Muscle of arm (tissue), 14 donors: ENCODE measurements at places on chromosomes 2 and 18. TPM values are rescaled to one million over a fixed set of nuclear protein-coding genes. Genes with fewer than 3 reads are reported as not detected.
A peak's percentile ranks its signal among the peaks of the same experiment; 100 is the strongest.

Gene OSBPL1A
- 67.6 TPM for polyA plus RNA-seq

Gene CD8B2
- not detected for polyA plus RNA-seq

Gene CTNNA2
- polyA plus RNA-seq: 3.7 TPM

Gene CROCC2
- polyA plus RNA-seq: 0.08 TPM

Gene EPB41L3
- 112 TPM for polyA plus RNA-seq

Gene ELP2
- polyA plus RNA-seq: 79.9 TPM

DNA sequence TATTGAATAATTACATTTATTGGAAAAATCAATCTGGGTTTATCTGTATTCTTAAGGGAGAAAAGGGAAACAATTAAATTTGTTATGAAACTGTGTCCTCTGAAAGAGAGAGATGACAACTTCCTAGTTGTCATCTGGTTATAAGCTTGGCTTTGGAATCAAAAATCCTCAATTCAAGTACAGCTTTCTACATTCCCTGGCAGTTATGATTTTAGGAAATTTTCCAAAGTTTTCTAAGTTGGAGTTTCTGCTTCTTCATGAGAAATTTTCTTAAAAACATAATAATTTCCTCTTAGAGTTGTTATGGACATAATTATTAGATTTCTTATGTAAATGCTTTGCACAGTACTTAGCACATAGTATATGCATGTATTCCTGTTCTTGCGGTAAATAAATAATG is 625.6 kb upstream of the SLC39A10 start:
- DNase-seq: peak; percentile 12

- no peak for DNase-seq
Measured at GRCh38 chr2:197308996-197309690, 1.4 kb downstream of the ANKRD44 start.

- no peak for DNase-seq
Measured at GRCh38 chr2:150742094-150742493, 254.6 kb upstream of the RND3 start.

DNA sequence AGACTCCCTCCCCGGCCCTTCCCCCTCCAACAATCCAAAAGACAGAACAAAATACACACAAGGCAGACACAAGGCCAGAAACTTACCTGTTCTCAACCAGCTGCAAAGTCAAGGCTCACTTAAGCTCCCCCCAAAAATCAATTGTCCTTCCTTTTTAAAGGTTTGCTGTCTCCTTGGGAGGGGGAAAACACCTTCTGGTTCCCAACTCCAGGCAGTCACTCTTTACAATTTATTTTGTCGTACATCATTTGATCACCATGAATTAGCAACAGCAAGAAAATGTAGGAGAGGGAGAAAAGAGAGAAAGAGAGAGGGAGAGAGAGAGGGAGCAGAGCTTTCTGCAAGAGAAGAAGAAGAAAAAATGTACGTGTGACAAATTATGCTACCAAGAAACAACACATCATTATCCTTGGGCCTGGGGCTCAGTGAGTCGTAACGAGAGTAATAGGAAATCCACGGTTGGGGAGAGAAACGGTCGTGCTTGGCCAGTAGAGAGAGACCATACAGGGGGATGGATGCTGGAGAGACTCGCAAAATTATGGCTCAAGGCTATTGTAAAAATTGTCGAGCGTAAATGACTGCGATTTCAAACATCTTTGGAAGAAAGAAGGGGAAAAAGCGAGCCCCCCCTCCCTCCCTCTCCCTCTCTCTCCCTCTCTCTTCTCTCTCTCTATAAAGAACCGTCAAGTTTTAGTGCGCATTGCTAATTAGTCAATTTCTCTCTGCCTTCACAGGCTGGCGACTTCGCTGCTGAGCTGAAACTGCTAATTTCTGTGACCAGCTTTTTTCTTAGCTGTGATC is at the start of gene KLHL14:
KLHL14 (minus strand) TSS at position 443 of the 801 bp plus-strand sequence. CDS start 2,432 bp downstream, outside the sequence.
- DNase-seq: no peak

GRCh38 chr2:160471950-160472349 is 21.7 kb downstream of the RBMS1 start:
- DNase-seq: peak; percentile 41

DNA sequence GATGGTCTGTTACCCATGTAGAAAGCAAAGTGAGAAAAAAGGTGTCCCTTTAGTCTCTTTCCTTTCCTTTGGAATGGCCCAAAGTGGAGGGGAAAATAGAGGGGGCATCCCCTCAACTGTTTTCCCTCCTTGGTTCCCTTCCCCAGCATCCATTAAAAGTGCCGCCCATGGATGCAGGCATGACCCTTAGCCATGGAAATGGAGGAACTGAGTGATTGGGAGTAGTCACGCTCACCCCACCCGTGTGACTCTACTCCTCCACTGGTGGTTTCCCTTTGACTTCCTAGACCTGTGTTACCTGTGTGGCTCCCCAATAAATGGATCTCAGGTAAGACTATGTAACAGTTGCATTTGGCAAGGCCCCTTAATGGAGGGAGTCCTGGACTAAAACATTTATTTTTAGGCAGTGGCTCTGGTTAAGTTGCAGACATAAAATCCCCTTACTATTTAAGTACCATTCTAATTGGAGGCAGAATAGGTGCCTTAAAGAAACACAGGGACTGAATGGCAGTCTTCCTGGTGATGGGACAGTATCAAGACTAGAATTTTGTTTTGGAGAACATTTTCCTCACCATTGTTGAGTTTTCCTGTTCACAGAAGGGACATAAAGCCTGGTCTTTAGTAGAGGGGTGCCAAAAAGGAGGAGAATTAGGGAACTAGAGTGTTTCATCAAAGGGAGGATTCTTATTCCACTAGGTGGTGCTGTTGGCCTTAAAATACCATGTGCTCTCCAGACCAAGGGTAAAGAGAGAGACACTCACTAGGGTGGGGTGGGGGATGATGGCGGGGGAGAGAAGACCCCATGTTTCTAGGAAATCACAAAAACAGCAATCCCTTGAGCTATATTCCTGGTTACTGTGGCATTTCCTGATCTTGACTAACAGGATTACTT is 25.7 kb upstream of the PLA2R1 start:
- no peak for DNase-seq

- DNase-seq: no peak
Measured at GRCh38 chr18:68275616-68276015, 439.3 kb downstream of the TMX3 start.

DNA sequence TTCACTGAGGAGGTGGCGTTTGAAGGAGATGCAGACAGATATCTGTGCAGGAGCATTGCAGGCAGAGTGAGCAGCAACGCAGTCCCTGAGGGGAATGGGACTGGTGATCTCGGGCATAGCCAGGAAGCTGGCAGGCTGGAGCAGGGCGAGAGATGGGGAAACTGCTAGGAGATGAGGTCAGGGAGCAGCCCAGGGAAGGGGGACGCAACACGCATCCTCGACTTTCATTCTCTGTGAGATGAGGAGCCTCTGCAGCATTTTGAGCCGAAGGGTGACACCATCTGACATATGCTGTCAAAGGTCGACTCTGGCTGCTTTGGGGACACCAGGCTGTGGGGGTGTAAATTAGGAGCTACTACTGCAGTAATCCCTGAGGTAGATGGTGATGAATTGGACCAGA is 4.3 kb upstream of the CHRNA1 start:
- no peak for DNase-seq

- DNase-seq: no peak
Measured at GRCh38 chr2:21420553-21421335, 297.0 kb downstream of the TDRD15 start.

- no peak for DNase-seq
Measured at GRCh38 chr2:187168720-187169713, 279.0 kb downstream of the CALCRL start.

DNA sequence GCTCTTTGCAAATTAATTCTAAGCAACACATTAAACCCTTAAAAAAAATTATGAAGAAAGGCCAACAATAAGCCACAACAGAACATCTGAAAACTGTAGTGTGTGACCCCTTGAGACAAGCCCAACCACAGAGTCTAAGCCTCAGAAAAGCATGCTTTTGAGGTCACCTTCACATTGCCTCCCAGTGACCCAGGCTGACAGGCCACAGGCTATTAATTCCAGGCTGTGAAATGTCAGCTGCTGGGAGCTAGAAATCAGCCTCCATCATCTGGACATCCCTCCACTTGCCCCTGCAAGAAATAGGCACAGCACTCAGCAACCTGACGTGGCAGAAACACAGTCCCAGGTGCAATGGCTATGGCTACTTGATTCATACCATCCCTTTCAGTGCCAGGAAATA is 179.4 kb upstream of the ZFP36L2 start:
- DNase-seq: no peak

DNA sequence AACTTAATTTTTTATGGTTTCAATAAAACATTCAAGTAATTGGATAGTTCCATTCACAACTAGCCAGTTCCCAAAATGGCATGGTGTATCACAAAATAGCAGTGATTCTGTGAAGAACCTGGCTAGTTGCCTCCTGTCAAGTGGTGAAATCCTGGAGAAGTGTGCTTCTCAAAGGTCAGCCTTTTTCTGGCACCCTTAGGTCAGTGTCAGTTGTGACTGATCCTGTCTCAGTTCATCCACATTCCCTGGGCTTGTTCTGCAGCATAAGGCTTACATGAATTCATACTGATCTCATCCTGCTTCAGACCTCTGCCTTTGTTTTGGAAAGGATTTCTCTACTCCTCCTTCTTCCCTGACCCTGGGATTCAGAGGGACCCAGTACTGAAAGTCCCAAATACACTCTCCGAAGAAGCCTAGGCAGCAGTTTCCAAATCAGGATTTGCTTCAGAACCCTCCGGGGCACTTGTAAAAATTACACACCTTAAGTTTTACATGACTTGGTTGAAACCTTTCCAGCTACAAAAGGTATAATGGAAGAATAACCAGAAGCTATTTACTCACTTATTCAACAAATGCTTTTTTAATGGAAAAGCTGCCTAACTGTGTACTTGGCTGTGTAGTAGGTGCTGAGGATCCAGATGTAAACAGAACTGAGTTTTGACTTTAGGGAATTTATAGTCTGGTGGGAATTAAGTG is 11.0 kb downstream of the MAP3K20 start:
- no peak for DNase-seq

- DNase-seq: no peak
Measured at GRCh38 chr18:79510046-79510685, 114.4 kb downstream of the NFATC1 start.

DNA sequence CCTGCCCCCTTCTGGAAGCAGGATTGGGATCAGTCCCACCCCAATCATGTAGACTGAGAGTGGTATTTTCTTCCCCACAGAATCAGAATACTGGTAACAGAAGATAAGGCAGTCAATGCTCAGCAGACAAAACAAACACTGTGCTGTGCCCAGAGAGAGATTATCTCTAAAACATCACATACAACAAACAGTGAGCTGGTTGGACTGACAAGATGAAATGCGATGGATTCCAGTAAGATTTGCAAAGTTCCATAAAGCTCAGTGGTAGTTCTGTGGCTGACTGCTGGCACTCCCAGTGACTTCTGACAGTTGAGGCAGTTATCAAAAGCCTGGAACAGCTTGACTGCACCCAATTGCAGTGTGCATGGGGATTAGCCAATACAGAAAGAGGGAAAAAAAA is 311.5 kb upstream of the MGAT5 start:
- DNase-seq: no peak

DNA sequence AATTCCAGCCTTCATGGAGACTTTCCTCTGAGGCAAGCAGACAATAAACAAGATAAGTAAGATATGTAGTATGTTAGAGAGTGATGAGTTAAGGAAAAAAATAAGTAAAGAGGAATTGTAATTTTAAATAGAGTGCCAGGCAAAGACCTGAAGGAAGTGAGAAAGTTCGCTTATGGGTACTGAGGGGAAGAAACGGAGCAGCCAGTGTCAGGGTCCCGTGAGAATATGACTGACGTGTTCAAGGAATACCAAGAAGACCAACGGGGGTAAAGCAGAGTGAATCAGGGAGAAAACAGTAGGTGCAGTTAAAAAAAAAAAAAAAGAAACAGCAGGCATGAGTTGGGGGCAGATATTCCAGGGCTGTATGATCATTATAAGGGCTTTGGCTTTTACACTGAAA is 45.1 kb downstream of the ARHGEF33 start:
- no peak for DNase-seq

DNA sequence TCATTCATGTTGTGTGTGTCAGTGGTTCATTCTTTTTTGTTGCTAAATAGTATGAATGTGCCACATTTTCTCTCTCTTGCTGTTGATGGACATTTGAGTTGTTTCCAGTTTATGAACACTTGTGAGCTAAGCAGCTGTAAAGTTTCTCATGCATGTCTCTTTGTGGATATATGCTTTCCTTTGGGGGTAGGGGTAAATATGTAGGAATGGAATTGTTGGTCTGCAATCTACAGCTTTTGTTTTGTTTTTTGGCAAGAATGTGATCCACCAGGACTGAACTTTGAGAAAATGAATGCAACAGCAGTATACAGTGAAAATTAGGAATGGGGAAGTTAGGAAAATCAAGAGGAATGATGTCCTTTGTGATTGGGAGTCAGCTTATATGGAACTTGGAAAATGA is 226.3 kb downstream of the CDCA7 start:
- no peak for DNase-seq

- DNase-seq: no peak
Measured at GRCh38 chr18:51162617-51163016, 34.9 kb downstream of the MEX3C start.

DNA sequence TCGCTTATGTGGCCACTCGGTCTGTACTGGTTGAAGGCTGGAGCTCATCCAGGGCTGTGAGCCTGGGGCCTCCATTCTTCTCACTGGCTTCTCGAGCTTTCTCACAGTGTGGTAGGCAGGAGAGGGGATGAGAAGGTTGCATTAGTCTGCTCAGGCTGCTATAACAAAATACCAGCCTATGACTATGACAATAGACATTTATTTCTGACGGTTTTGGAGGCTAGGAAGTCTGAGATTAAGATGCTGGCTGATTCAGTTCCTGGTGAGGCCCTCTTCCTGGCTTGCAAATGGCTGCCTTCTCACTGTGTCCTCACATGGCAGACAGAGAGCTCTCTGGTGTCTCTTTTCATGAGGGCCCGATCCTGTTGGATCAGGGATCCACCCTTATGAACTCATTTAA is 6.2 kb upstream of the STK25 start:
- DNase-seq: no peak

GRCh38 chr2:150188177-150188576 is 299.3 kb downstream of the RND3 start:
- no peak for DNase-seq

DNA sequence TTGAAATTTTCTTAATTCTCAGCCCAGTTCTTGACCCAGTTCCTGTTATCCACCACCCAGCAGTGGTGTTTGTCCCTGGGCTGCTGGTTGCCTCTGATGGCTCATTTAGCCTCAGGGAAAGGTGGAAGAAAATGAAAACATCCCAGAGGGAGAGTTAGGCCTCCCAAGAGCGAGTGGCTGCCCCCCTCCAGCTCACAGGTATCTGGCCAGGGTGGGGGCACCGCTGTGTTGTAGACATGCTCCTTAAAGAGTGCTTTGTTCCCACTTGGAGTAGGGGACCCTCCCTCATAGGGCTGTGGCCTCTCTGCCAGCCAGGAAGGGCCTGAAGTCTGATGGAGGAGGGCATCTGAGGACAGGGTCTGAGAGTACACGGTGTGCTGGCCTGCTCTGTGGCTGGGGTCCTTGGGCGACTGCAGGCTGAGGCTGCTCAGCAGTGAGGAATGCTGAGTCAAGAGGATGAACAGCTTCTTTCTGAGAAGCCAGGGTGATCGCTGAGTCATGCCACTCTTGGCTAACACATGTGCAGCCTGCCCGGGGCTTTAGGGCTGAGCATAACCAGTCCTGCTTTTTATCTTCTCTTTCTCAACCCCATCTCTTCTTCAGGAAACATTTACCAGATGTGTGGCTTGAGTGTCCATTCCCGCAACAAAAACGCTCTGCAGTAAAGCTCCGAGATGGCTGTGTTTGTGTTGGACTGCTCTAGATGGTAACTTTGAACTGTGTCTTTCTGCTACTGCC is 72.3 kb downstream of the IL1R2 start:
- peak; percentile 68 for DNase-seq

GRCh38 chr18:5500158-5500939 is 43.4 kb downstream of the EPB41L3 start:
- no peak for DNase-seq

- no peak for DNase-seq
Measured at GRCh38 chr18:57320603-57321002, 31.8 kb upstream of the ST8SIA3 start.
